SK-N-SH (cell line): ENCODE measurements at places on chromosomes 11 and 22.
A peak's percentile ranks its signal among the peaks of the same experiment; 100 is the strongest.

DNA sequence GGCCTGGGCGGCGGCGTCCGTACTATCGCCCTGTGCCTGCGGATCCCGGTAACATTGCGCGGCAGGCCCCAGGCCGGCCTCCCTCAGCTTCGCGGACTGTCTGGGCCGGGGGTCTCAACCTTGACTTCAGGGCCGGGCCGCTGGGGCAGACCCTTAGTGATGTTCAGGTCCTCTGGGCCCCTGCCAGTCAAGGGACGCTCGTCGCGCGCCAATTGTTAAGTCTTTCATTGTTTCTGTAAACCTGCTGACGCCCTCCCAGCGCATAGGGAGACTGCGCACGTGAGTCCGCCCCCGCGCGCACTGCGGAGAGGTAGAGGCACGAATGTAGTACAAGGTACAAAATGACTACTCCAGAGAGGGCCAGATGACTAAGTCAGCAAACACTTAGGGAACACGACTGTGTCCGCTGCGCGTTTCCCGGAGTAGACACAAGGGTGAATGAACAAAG is 451 bp upstream of the HDHD5 start:
- no peaks in the 10 kb centered on the region for H3K36me3 ChIP-seq
- H3K27me3 ChIP-seq = no peaks in the 10 kb centered on the region
- DNase-seq = no peak
- H3K4me1 ChIP-seq = peaks cover 9% of the 10 kb centered on the region; the same call in 1 of the 2 replicates

GRCh38 chr22:49466878-49467595 is 360.6 kb downstream of the BRD1 start:
- no peaks in the 10 kb centered on the region for H3K4me1 ChIP-seq
- no peak overlapping the region for H3K27ac ChIP-seq
- H3K4me3 ChIP-seq = no peak overlapping the region
- no peaks in the 10 kb centered on the region for H3K36me3 ChIP-seq

DNA sequence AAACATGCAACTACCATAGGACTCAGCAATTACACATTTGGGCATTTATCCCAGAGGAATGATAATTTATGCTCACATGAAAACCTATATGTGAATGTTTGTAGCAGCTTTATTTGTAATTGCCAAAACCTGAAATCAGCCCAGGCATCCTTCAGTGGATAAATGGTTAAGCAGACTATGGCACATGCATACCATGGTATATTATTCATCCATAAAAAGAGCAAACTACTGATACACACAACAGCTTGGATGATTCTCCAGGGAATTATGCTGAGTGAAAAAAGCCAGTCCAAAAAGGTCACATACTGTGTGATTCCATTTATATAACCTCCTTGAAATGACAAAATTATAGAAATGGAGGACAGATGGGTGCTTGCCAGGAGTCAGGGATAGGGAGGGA is 86.7 kb downstream of the ALX4 start:
- no peak overlapping the region for H3K27ac ChIP-seq
- H3K36me3 ChIP-seq = no peaks in the 10 kb centered on the region; the same call in 1 of the 2 replicates
- H3K4me1 ChIP-seq = peaks cover 21% of the 10 kb centered on the region; the same call in 1 of the 2 replicates
- no peak overlapping the region for H3K4me3 ChIP-seq
- H3K27me3 ChIP-seq = no peaks in the 10 kb centered on the region

GRCh38 chr22:35411102-35411501 is 11.2 kb downstream of the MCM5 start:
- no peaks in the 10 kb centered on the region for H3K4me1 ChIP-seq
- no peak overlapping the region for H3K4me3 ChIP-seq
- peaks cover 42% of the 10 kb centered on the region; the same call in 1 of the 2 replicates for H3K36me3 ChIP-seq
- H3K27ac ChIP-seq = no peak overlapping the region
- H3K27me3 ChIP-seq = no peaks in the 10 kb centered on the region
- no peak for DNase-seq

DNA sequence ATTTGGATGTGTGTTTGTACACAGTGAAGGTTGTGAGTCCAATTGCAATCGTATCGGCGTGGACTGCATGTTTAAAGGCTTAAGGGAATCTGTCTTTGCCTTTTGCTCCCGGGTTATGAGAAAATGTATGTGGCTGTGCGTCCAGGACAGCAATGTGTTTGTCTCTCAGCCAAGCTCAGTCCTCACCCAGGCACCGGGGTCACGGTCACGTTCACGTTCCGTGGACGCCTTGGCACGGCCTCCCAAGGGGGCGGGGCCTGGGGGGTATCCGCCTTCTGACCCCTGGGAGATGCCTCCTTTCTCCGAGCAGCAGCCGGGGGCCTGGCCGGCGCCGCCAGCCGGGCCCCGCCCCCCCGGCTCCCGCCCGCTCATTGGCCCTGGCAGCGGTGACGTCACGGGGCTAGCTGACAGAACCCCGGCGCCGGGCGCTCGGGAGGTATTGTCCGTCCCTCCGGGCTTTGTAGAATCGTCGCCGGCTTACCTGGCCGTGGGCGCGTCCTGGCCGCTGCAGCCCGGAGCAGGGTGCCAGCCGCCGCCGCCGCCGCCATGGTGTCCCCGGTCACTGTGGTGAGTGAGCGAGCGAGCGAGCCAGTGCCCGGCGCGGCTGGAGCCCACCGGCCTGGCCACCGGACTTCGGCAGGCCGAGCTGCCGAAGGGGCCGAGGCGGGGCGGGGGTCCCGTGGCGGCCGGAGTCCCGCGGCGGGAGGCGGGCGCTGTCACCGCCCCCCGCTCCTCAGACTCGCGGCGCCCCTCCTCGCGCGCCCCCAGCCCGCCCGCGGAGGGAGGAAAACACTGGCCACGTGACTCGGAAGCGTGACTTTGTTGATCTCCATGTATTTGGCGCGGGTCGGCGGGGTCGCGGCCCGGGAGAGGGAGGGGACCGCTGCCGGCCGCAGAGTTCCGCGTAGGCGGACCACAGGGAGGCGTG is at the start of gene TMEM86A:
Gene TMEM86A, plus strand, starts transcription at position 439 of the 928 bp plus-strand sequence. Its CDS starts 108 bp downstream, at position 547.
- peak; percentile 99 for DNase-seq
- peak within 1 kb of the TSS; percentile 13; the same call in 1 of the 2 replicates for H3K27ac ChIP-seq
- H3K27me3 ChIP-seq = no peaks in the 10 kb centered on the region
- no peaks in the 10 kb centered on the region for H3K4me1 ChIP-seq

- peaks cover 10% of the 10 kb centered on the region for H3K4me1 ChIP-seq
- DNase-seq = no peak
- H3K4me3 ChIP-seq = no peak overlapping the region
- no peaks in the 10 kb centered on the region for H3K36me3 ChIP-seq
- H3K27ac ChIP-seq = no peak overlapping the region
Observed at GRCh38 chr11:36757075-36757474, 159.0 kb upstream of the RAG2 start.

DNA sequence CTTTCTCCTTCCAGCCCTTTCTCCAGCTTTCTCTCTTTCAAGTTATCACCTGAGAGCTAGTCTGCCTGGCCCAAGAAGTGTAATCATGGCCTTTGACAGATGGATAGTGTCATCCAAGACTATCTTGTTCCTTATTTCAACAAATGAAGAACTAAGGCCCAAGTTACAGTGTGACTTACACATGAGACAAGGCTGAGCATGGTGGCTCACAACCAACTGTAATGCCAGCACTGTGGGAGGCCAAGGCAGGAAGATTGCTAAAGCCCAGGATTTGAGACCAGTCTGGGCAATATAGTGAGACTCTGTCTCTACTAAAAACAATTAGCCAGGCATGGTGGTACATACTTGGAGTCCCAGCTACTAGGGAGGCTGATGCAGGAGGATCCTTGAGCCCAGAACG is 3.7 kb upstream of the RANGAP1 start:
- no peak overlapping the region for H3K4me3 ChIP-seq
- H3K27ac ChIP-seq = peak overlapping the region; percentile 86
- peaks cover 4% of the 10 kb centered on the region; the same call in 1 of the 2 replicates for H3K4me1 ChIP-seq
- no peak for DNase-seq
- no peaks in the 10 kb centered on the region for H3K36me3 ChIP-seq

- no peak overlapping the region for H3K4me3 ChIP-seq
- no peaks in the 10 kb centered on the region; the same call in 1 of the 2 replicates for H3K27me3 ChIP-seq
- no peaks in the 10 kb centered on the region for H3K4me1 ChIP-seq
- no peak overlapping the region for H3K27ac ChIP-seq
Observed at GRCh38 chr11:113632981-113633380, 73.1 kb downstream of the TMPRSS5 start.

GRCh38 chr11:127485541-127485940 is 485.0 kb upstream of the KIRREL3 start:
- no peak overlapping the region for H3K4me3 ChIP-seq
- H3K27ac ChIP-seq = no peak overlapping the region
- no peaks in the 10 kb centered on the region for H3K27me3 ChIP-seq

DNA sequence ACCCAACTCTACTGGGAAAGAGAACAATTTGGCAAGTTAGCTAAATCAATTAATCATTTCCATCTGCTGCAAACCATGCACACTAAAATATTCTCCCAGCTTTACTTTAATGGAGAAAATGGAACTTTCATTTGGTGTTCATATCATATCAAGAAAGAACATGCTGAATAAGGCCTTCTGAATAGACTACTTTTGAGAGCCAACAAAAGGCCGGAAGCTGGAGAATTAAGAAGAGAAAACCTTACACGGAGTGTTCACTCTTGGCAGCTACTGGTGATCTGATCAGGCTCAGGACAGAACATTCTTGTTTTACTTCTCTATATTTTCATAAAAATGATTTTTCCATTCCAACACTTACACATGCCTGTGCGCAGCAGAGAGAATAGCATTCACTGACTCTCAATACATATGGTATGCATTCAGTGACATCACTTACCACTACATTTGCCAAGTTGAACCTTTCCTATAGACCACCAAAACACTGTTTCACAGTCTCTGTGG is 165.3 kb downstream of the TTC28 start:
- no peak for DNase-seq
- H3K4me3 ChIP-seq = no peak overlapping the region
- H3K4me1 ChIP-seq = no peaks in the 10 kb centered on the region

- H3K27me3 ChIP-seq = no peaks in the 10 kb centered on the region
- no peak for DNase-seq
- no peaks in the 10 kb centered on the region for H3K36me3 ChIP-seq
- H3K27ac ChIP-seq = no peak overlapping the region
- H3K4me3 ChIP-seq = no peak overlapping the region
Observed at GRCh38 chr11:96763244-96763643, 373.4 kb downstream of the JRKL start.

- no peaks in the 10 kb centered on the region for H3K36me3 ChIP-seq
- no peak within 1 kb of the TSS for H3K4me3 ChIP-seq
- no peak within 1 kb of the TSS for H3K27ac ChIP-seq
- no peak for DNase-seq
Observed at GRCh38 chr11:5301846-5302245, at the start of gene OR51B4. Gene OR51B4, minus strand, starts transcription at chr11:5301946. Its CDS starts 0 bp downstream, at chr11:5301946.

DNA sequence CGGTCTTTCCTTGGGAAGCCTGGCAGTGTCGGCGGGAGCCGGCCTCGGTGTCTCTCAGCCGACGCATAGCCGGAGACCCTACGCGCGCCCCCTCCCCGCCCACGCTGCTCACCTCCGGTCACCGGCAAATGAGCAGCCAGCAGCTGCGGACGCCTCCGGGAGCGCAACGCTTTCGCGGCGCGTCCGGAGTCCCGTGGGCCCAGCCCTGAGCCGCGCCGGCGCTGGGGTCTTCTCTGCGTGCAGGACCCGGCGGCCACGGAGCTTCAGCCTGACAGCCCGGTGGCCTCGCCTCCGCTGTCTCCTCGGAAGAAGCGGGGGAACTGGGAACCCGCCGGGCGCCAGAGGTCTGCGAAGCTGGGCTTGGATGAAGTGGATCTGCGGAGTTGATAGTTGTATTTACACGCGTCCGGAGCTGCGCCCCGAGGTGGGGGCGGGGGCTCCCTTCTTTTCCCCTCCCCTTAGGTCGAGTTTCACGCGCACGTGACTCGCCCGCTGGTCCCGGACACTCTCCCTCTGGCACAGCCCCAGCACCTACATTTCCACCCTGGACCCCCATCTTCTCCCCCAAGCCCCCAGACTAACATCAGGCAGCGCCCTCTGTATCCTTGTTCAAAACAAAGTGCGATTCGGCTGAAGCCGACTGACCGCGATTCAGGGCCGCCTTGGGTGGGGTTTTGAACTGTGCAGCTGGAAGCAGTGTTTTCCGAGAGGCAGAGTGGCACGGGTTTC is at the start of gene SLC43A1:
Gene SLC43A1, minus strand, starts transcription at position 371 of the 729 bp plus-strand sequence. CDS start 1,591 bp downstream, outside the sequence.
- DNase-seq = peak; percentile 74
- peak within 1 kb of the TSS; percentile 69 for H3K4me3 ChIP-seq
- H3K27me3 ChIP-seq = no peaks in the 10 kb centered on the region

- H3K27ac ChIP-seq = peak overlapping the region; percentile 27
- no peak overlapping the region for H3K4me3 ChIP-seq
Observed at GRCh38 chr11:25775603-25776002, 556.3 kb upstream of the ANO3 start.

DNA sequence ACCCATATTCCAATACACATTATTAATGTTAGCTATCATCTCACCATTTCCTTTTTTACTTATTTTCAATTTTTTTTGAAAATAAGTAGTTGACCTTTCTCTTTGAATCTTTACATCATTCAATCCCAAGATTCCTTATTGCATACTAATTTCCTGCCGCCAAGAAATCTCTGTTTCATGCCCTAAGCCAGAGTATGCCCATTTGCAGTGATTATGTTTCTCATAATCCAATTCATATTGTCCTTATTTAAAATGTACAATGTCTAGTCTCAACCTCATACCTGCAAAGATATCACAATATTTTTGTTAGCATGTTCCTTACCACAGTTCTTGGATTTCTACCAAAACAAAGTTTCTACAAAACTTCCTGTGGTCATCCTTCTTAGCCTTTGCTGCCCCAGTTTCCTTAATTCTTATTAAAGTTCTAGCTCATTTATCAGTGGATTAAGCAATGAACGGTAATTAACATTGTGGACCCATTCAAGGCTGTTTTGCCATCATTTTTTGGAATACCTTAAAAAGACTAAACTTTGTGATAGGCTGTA is 75.3 kb downstream of the CD44 start:
- no peak for DNase-seq
- H3K4me3 ChIP-seq = no peak overlapping the region
- no peaks in the 10 kb centered on the region for H3K4me1 ChIP-seq
- no peaks in the 10 kb centered on the region for H3K27me3 ChIP-seq
- H3K36me3 ChIP-seq = peaks cover 15% of the 10 kb centered on the region

DNA sequence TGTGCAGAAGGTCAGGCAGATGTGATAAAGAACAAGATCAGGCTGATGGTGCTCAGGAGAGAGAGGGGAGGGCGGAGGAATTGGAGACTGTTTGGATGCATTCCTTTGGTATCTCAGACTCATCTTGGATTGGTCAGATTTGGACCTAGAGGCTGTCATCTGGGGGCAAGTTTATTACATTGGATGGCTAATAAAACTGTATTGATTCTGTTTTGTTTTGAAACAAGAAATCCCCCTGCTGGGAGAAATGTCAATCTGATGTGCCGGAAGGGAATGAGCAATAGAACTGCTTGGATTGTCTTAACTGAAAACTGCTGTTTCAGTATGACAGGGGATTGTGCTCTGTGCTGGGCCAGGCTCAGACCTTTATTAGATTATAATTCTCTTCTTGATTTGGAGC is 25.5 kb upstream of the CCDC90B start:
- no peaks in the 10 kb centered on the region for H3K36me3 ChIP-seq
- H3K4me1 ChIP-seq = no peaks in the 10 kb centered on the region; the same call in 1 of the 2 replicates
- H3K27ac ChIP-seq = no peak overlapping the region
- H3K4me3 ChIP-seq = no peak overlapping the region
- no peaks in the 10 kb centered on the region for H3K27me3 ChIP-seq

- no peaks in the 10 kb centered on the region for H3K4me1 ChIP-seq
- no peaks in the 10 kb centered on the region for H3K27me3 ChIP-seq
- DNase-seq = no peak
- no peaks in the 10 kb centered on the region for H3K36me3 ChIP-seq
- H3K27ac ChIP-seq = no peak overlapping the region
Observed at GRCh38 chr11:114819028-114819427, 140.7 kb downstream of the NXPE2 start.
